ENCODE measurements at places on chromosomes 11 and 22.

- DNase-seq = no peak
Observed at GRCh38 chr11:67400942-67401494, 640 bp downstream of the PPP1CA start.

DNA sequence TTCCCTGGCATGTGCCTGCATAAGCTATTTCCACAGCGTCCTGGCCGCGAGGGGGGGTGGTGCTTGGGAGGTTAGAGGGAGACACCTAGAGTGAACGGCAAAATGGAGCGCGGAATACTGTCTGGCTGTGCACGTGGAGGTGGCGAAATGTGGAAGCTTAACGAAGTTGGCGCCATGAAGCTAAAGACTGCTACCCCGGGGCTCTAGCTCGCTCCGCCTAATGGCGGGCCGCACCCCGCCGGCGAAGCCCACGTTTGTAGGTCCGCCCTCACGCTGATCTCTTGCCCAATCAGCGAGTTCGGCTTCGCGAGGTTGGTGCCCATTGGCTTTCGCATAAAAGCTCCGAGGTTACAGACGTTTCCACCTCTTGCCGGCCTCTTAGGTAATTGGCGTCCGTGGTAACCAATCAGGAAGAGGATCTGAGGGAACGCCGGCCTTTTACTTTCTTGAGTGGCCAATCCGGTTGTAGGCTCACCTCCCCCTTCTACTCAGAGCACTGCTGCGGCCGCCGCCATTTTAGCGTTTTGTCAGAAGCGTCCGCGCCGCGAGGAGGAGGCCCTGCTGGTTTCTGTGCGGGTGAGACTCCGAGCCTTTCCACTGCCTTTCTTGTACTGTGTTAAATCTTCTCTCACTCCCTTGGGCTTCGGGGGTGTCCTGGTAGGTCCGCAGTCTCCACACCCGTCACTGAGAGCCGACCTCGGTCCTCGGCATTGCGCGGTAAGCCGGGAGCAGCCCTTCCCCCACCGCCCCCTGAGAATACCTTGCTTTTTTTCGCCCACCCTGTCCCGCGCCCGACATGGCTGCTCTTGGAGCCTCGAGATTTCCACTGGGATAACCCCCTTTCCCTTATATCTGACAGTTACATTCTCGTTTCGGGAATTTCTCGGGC, at the start of gene RBM4:
Gene RBM4, plus strand, starts transcription at position 527 of the 889 bp plus-strand sequence. CDS start 1,009 bp downstream, outside the sequence.
- peak; percentile 100 for DNase-seq

DNA sequence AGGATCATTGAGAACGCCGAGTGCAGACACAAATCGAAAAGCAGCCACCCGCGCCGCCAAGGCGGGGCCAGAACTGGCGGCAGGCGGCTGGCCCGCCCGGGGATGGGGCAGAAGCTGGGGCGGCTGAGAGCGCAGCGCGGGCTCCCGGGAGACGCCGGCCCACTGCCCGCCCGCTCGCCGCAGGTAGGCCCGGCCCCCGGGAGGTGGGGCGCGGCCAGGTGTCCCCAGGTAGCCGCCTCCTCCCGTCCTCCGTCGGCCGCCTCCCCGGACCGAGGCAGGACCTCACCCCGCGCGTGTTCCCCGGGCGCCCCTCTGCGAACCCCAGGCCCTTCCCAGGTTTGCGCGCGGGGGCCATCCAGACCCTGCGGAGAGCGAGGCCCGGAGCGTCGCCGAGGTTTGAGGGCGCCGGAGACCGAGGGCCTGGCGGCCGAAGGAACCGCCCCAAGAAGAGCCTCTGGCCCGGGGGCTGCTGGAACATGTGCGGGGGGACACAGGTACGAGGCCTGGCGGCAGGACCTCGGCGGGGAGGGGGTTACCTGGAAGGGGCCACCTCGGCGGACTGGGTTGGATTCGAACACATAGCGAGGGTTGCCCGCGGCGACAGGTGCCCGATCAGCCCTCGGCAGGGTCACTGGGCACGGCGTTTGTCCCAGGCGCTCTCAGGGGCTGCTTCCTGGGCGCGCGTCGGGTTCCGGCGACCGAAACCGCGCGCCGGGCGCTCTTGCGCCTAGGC, at the start of gene PRRG4:
Gene PRRG4, plus strand, starts transcription at position 248 of the 733 bp plus-strand sequence. CDS start 603 bp downstream, outside the sequence.
- no peak for DNase-seq

DNA sequence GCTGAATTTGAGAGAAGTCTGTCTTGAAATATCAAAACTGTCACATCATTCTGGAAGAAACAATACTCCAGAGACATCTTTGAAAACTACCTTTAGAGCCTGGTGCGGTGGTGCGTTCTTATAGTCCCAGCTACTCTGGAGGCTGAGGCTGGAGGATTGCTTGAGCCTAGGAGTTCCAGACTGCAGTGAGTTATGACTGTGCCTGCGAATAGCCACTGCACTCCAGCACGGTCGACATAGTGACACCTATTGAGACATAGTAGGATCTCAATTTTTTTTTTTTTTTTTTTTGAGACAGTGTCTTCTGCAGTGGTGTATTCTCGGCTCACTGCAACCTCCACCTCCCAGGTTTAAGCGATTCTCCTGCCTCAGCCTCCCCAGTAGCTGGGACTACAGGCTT, 11.5 kb upstream of the AIFM3 start:
- no peak for DNase-seq

DNA sequence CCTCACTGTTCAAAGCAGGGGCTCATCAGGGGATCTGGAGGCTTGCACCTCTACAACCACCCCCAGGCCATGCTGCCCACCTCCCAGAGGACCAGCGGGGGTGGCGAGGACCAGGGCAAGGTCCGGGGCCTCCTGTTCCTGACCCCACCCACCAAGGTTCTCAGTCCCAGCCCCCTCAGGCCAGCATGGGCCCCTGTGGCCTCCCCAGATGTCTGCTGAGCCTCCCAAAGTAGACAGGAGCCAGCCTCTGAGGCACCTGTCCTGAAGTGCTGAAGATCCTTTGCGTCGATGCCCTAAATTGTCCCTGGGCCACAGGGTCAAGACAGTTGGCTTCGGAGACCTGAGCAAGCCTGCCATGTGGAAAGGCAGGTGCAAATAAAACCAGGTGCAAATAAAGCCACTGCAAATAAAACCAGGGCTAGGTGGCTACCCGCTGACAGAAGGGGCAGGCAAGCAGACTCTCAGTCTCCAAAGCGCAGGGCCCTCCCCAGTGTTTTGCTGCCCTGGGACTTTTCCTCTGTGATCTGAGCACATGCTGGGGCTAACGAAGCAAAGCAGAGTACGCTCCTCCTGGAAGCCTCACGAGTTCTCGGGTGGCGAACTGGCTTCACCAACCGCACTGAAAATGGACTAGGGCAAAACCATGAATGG, 22.4 kb upstream of the ARFGAP3 start:
- DNase-seq = no peak

DNA sequence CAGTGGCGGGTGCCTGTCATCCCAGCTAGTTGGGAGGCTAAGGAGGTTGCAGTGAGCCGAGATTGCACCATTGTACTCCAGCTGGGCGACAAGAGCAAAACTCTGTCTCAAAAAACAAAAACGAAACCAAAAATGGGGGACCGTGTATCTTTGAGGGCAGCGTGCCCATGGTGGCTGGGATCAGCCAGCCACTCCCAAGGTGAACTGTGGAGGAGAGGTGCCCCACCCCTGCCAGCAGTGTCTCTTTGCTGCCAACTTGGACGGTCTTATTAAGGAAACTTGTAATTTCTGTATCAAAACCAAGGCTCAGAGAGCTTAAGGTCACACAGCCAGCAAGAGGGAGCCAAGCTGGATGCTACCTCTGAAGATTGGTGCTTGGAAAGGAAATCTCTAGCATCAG, 147.7 kb downstream of the CACNA1I start:
- DNase-seq = no peak

DNA sequence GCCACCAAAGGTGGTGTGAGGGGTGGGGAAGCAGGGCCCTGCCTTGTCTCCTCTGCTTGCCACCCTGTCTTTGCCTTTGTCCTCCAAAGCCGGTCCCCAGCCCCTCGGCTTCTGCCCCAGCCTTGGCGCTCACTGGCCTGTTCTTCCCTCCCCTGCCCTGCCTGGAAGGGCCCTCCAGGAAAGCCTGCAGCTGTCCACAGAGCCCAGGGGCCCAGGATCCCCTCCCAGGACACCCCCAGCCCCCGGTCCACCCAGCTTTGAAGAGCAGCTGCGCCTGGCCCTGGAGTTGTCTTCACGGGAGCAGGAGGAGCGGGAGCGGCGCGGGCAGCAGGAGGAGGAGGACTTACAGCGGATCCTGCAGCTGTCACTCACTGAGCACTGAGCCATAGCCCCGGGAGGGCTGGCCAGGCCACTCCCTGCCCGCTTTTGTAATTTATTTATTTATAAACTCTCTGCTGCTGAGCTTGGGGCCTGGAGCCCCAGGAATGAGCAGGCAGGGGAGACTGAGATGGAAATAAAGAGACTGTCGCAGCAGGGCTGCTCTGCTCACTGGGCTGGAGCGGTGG, 1.3 kb upstream of the SSH3 start:
- DNase-seq = no peak

DNA sequence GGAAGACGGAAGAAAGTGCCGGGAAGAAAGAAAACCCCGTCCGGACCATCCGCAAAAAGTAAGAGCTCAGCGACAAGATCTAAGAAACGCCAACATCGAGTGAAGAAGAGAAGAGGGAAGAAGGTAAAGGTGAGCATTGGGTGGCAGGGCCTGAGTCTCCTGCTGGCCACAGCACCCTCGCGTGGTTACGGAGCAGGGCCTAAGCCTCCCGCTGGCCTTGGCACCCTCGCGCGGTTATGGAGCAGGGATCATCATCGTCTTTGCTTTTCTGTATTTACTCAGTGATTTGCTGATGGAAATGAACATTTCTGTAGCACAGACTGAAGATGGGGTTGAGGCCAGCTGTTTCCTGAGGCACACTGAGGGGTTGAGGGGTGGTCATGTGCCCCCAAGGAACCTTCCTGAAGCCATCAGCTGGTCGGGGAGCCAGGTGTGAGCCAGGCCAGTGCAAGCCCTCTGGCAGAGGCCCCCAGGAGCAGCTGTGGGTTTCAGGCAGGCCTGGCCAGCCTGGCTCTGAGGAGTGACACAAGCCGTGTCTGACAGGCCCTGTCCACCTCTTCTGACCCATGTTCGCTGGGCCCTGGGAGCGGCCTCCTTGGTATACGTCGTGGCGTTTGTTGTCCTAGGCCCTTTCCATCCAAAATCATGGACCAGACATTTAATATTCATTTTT, 14.0 kb downstream of the IRF7 start:
- DNase-seq = no peak

DNA sequence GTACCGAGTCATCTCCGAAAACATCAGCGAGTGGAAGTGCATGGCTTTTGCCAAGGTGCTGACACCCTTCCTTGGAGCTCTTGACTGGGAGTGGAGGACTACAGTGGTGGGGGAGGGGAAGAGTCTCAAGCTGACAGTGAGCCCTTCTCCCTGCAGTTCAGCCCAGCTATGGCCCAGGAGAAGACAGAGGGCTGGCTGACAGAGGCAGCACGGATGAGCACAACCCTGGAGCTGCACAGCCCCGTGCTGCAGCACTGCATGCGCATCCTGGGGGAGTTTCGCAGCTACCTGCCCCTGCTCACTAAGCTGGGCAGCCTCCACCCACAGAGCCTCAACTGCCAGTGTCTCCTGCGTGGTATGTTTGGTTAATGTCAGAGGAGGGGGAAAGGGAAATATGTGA, 41.4 kb downstream of the DNHD1 start:
- DNase-seq = no peak

DNA sequence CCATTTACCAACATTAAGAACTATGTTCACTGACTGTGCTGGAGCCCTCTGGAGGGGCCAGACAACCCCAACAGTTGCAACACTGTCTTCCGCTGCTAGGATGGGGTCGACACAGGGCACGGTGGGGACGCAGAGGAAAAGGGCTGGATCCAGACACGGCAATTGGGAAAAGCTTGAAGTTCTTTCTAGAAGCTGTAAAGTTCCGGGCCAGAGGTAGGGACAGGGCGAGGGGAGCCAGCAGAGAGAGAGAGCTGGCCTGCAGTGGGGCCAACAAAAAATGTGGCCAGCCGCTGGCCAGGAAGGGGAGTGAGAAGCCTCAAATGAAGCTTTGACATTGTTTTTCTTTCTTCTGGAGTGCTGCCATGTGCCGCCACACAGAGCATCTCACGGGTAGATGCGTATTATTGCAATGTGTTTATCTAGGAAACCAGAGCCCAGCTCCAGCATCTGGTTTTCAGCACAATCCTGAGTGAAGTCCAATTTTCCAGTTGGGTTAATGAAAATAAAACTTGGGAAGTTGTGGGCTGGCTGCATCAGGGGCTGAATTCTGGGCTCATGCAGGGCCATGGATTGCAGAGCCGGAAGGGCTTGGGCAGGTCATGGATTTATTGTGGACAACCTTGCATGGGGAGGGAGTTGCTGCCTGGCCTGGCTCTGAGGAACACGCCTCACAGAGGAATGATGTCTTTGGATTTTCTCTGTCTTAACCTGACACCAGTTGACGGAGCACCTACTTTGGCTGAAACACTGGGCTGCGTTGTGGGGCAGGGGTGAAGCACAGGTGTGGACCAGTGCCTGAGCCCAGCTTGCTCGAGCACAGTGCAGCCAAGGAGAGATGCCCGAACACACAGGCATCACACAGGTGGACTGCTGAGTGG, 67.6 kb upstream of the AMPD3 start:
- DNase-seq = no peak

GRCh38 chr11:40188848-40189247, 1270.6 kb downstream of the LRRC4C start:
- no peak for DNase-seq

GRCh38 chr22:48153726-48154125, 1391.3 kb downstream of the TBC1D22A start:
- DNase-seq = no peak

DNA sequence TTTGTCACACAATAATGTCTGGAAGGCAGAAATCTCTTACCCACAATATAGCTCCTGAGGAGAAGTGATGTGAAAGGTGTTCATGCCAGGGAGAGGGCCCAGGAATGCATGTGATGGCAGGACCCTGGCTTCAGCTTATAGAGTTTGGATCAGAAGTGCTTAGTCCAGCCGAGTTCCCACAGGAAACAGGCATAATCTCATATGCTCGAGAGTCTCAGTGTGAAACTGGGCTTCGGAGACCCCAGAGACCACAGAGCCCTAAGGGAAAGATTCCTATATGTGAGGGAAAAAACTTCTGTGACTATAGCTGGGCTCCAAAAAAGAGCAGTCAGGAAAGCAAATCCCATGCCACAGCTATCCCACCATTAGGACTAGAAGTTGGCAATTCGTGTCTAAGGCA, at the start of gene OR52N5:
Gene OR52N5, minus strand, starts transcription at position 101 of the 400 bp plus-strand sequence. CDS start 4,721 bp downstream, outside the sequence.
- no peak for DNase-seq

Data from K562 (cell line).